ENCODE measurements at places on chromosomes 6 and 20. TPM values are rescaled to one million over a fixed set of nuclear protein-coding genes. Genes with fewer than 3 reads are reported as not detected.
A peak's percentile ranks its signal among the peaks of the same experiment; 100 is the strongest.

CRISP3 gene
- total RNA-seq, result not detected

BPI gene
- total RNA-seq, result not detected

KIF16B gene
- 7.7 TPM for total RNA-seq

BACH2 gene
- 2.8 TPM for total RNA-seq

DNA sequence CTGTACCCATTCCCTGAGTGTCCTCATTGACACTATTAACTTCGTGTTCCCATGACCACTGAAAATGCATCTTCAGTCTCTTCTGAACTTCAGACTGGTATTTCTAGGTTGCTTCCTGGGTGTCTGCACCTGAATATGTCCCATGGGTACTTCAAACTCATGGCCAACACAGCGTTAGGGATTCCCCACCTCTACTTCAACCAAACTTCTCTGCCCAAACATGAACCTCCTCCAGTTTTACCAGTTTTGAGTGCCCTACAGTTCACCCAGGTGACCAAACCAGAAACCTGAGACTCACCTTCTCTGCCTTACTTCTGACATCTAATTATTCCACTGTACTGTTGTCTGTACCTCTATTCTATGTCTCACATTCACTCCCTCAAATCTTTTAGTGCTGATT is 99.5 kb upstream of the SUPT3H start:
- no peak for DNase-seq

- DNase-seq, result no peak
These were observed 222.4 kb upstream of the JARID2 start for GRCh38 chr6:15023448-15023847.

- DNase-seq, result no peak
These were observed 187.0 kb downstream of the DTNBP1 start for GRCh38 chr6:15475872-15476271.

- no peak for DNase-seq
These were observed 233.6 kb downstream of the TTLL2 start for GRCh38 chr6:167558246-167559177.

DNA sequence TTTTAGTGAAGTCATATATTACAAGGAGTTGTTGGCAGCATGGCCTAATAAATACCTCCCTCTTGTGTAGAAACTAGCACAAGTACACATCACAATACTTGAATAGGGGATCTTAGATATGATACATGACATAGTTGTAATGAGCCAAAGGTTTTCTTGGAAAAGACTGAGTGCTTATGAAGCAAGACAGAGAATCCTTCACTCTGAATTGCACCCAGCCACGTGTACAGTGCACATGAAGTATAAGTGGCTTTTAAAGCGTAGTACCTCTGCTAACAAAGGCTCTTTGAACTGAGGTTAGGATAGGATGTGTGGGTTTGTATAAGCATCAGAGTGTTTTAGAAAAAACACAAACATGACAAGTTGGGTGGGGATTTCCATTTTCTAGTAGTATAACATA is 145.5 kb upstream of the STMND1 start:
- no peak for DNase-seq

DNA sequence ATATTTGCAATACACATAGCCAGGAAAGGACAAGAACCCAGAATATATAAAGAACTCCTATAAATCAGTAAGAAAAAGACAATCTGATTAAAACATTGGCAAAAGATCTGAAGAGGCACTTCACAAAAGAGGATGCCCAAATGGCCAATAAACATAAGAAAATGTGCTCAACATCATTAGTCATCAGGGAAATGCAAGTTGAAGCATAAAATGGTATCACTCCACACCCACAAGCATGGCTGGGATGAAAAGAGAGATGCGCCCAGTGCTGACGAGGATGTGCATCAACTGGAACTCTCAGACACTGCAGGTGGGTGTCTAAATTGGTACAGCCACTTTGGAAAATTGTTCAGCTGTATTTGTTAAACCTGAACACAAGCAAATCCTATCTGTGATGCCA is 42.4 kb upstream of the MLN start:
- DNase-seq, result no peak

- no peak for DNase-seq
These were observed 36.9 kb downstream of the CRYBG1 start for GRCh38 chr6:106397431-106397830.

GRCh38 chr20:58843128-58843556 is 7.6 kb downstream of the GNAS-AS1 start:
- no peak for DNase-seq

GRCh38 chr6:150325066-150325772 is 43.6 kb upstream of the IYD start:
- no peak for DNase-seq

- DNase-seq, result peak; percentile 58
These were observed 710 bp downstream of the BTBD9 start for GRCh38 chr6:38638941-38639497.

DNA sequence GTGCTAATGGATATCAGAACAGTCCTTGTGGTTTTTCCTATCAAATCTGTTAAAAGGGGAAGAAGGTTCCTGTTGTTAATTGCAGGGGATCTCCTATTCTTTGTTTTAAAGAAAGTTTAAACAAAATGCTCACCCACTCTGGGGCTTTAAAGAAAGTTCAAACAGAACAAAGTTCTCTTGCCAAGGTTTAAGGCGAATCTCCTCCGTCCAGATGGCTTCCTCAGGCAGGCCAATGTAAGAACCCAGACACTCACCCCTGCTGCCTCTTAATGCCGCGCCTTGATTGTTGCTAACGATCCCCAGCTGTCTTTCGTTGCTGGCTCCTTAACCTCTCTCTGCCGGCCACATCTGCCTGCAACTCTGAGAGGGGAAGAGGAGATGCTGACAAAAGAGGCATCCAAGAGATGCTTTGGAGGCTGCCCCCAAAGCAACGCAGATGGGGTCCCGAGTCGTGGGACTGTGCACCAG is 235.0 kb upstream of the PRDM1 start:
- DNase-seq, result no peak

GRCh38 chr6:79506251-79506650 is 31.0 kb downstream of the LCA5 start:
- DNase-seq, result no peak

DNA sequence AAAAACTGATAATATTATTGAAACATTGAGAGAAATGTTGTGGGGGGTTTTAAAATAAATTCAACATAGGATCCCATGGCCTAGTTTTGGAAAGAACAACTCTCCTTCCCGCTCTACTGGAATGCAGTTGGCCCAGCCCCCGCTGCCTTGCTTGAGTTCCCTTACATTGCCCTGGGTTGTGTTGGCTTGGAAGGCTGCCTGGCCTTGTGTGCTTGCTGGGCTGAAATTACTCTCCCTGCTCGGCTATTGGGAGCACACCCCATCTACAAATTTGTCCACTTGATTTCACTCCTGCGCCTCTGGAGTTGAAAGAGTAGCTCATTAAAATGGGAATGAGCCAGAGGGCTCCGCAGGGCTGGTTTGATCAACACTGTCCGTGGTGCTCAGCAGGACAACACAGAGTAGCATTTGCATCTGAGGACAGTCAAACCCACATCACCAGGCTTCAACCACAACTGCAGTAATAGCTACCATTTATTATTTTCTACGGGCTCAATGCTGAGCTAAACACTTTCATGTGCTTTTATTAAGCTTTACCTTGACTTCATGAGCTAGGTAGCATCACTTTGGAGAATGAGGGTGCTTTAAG is 35.2 kb downstream of the DOK5 start:
- no peak for DNase-seq

All from lung microvascular endothelial cell (primary cell).